ENCODE measurements at places on chromosomes 1 and 21.
A peak's percentile ranks its signal among the peaks of the same experiment; 100 is the strongest.

DNA sequence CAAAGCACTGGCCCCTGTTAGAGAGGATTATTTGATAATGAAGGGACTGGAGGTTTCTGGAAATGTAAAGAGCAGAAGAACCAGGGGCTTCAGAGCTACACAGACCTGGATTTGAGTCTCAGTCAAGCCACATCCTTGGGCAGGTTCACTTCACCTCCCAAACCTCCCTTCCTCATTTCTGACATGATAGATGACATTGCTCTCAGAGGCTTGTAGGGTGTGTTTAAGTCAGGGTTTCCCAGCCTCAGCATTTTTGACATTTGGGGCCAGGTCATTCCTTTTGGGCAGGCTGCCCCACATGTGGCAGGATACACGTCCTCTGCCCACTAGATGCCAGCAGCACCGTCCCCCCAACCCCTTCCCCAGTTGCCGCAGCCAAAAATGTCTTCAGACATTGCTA lies 474.6 kb downstream of the MATN1 start:
- no peak for DNase-seq

- no peak for DNase-seq
These were observed 13.1 kb upstream of the L1TD1 start for GRCh38 chr1:62181532-62181931.

DNA sequence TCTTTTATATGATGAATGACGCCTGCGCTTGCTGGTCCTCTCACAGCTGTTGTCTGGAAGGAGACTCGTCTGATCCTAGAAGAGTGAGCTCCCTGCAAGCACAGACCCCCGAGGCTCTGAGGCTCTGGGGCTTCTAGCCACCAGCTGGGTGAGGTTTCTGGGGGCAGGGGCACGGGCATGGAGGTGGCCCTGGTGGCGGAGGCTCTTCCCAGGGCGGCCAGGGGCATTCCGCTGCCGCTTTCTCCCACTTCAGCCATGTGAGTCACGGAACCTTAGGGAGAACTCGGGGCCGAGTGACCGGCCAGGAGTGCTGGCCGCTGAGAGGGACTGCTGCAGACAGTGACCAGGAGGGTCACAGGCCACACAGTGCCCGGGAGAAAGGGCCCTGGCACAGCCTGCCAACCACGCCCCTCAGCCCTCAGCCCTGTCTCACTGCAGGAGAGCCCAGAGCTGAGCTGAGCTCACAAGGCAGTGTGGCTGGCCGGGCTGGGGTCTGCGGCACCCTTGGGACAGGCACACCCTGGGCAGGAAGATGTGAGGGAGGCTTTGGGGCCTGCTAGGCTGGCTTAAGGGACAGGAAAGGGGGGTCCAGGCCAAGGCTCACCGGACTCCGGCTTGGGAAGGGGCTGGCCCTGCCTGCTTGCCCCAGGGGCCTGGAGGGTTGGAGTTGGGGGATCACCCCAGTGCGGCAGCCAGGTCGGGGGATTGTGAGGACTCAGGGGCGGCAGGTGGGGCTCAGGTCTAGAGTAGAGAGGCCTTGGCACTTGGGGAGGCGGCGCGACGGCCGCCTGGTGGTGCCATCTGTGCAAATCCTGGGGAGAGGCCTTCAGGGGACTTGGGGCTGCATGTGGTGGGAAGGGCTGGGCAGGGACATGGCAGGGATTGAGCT lies 35.7 kb downstream of the MORN1 start:
- no peak for DNase-seq

GRCh38 chr1:227325156-227325555 lies 6.9 kb upstream of the CDC42BPA start:
- no peak for DNase-seq

- DNase-seq: no peak
These were observed 92.9 kb downstream of the SLC45A1 start for GRCh38 chr1:8410791-8411190.

- DNase-seq: no peak
These were observed 71.0 kb downstream of the NENF start for GRCh38 chr1:212503714-212504113.

DNA sequence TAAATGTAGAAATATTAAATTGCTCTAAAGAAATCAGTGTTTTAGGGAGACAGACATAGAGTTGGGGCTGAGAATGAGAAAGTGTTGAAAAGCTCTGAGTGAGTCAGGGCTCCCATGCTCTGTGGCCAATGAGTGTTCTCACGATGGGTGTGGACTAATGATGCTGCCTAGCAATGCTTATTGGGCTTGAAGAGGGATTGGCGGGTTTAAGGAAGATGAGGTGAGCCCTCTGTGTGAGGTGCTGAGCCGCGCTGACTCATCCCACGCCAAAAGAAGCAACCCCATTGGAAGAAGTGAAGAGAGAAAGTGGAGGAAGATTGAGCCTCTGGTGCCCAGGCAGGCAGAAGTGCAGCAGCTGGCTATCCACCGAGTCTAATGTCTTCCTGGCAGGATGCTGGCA lies 65.1 kb upstream of the DPT start:
- DNase-seq: no peak

GRCh38 chr1:1059494-1060280 lies 14.4 kb downstream of the RNF223 start:
- DNase-seq: peak; percentile 85

GRCh38 chr1:223771814-223772770 lies 59.8 kb downstream of the CAPN2 start:
- no peak for DNase-seq

- no peak for DNase-seq
These were observed 136.4 kb downstream of the AKT3 start for GRCh38 chr1:243713470-243714186.

GRCh38 chr1:157006676-157007075 lies 38.9 kb downstream of the ARHGEF11 start:
- DNase-seq: no peak

DNA sequence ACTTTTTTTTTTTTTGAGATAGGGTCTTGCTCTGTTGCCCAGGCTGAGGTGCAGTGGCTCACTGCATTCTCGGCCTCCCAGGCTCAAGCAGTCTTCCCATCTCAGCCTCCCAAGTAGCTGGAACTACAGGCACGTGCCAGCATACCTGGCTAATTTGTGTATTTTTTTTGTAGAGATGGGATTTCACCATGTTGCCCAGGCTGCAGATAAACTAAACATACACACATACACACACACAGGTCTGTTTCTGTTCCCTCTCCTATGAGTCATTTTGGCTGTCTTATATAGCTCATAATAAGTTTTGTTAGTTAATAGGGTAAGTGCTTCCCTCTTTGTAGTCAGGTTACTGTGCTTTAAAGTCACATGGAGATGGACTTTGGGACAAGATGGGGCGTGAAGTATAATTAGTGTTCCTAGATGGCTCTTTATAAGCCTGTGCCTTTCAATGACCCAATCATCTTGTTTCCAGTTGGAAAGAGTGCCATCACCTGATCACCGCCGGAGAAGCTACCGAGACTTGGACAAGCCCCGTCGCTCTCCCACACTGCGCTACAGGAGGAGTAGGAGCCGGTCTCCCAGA lies 9.1 kb downstream of the PRPF38A start:
- DNase-seq: no peak

- DNase-seq: no peak
These were observed 41.0 kb upstream of the RGS2 start for GRCh38 chr1:192767798-192768197.

DNA sequence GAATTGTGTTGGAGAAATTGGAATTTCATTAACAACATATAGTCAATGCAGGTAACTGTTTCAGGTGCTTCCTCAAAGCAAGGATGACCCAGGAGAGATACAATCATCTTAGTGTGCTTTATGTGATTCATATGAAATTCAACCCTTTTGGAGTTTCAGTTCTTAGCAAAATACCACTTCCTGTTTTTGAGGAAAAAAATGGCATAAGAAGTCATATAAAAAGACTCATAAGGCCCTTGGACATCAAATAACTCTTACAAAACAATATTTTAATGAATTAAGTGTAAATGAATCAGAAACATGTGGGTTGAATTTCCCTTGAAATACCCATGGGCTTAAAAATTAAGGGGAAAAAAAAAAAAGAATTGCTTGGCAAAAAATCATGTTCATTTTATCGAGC lies 926.6 kb downstream of the LTN1 start:
- no peak for DNase-seq

DNA sequence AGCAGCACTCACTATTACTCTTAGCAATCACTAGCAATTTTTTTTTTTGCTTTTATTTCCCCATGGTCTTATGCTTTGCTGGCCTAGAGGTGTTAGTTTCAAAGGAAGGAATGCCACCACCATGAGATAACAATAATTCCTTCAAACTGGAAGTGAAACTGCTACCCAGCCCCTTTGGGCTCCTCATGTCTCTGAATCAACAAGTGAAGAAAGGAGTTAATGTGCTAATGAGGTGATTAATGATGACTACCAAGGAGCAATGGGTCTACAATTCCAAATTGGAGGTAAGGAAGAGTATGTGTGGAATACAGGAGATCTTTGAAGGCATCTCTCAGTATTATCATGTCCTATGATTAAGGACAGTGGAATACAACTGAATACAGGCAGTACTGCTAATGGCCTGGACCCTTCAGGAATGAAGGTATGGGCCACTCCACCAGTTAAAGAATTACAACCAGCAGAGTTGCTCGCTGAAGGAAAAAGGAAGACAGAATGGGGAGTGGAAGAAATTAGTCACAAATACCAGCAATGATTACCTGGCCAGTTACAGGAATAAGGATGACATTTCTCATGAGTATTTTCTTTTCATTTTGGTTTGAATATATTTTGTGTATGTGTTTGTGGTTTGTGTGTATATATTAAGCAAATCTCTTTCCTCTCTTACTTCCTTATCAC lies 652.9 kb downstream of the ADGRL2 start:
- no peak for DNase-seq

DNA sequence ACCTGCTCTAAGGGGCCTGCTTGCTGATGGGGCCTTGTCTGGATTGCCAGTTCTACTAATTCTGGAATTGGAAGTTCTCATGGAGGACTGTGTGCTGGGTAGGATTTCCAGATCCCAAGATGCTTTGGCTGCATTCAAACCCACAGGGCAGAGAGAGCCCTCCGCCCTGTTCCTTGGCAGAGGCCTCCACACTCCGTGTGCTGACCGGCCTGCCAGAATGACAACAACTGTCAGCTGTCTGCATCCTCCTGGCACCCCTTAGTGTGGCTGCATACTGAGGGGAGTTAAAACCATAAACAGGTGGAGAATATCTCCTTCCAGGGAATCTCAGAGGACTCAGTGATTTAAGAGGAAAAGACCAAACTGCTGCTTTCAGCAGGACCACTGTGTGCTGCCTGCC lies 60.7 kb downstream of the ADARB1 start:
- DNase-seq: no peak

GRCh38 chr1:115067161-115067859 lies 22.0 kb downstream of the TSPAN2 start:
- no peak for DNase-seq

GRCh38 chr1:43451157-43451591 lies 2.6 kb downstream of the HYI start:
- DNase-seq: no peak

GRCh38 chr1:204461331-204462228 lies 33.0 kb downstream of the PIK3C2B start:
- DNase-seq: peak; percentile 28

DNA sequence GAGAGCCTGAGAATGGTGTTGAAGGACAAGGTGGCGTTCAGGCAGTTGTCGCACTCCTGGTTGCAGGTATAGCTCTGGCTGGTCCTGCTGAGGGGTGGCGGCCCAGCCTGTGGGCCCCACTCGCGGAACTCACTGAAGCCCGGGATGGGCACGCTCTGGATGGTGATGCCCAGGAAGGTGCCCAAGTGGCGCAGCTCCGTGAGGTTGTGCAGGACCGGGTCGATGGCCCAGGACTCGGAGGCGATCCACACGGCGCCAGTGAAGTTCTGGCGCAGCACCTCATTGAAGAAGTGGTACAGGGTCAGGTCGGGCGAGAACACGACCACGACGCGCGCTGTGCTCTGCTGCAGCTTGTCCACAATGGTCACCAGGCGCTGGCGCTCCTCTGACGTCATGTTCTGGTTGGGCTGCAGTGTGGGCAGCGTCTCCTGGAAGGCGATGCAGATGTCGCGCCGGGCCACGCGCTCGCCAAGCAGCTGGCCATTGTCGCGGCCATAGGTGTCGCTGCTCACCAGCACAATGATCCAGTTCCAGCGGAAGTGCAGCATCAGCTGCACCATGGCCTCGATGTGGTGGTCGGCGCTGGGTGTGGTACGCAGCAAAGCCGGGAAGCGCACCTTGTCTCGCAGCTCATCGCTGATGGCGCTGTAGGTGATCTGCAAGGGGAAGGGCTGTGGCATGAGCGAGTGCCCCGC lies 5.0 kb downstream of the TAS1R2 start:
- no peak for DNase-seq

GRCh38 chr1:216793303-216793702 lies 70.1 kb upstream of the ESRRG start:
- no peak for DNase-seq

GRCh38 chr1:47776667-47777131 lies 220.5 kb downstream of the TRABD2B start:
- no peak for DNase-seq

DNA sequence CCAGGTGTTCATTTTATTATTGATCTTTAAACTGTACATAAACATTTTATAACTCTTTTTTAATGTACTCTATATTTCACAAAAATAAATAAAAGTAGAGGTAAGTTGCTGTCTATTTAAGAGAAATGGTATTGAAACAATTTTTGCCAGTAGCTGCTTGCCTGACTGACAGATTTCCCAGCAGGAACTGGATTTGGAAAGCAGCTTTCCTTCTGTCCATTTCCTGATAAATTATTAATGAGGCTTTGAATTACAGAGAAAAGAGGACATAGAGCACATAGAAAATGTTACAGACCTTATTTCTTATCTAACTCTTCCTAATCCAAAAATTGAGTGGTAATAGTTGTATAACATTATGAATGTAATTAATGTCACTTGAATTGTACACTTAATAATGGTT lies 79.7 kb upstream of the BCL10 start:
- DNase-seq: no peak

DNA sequence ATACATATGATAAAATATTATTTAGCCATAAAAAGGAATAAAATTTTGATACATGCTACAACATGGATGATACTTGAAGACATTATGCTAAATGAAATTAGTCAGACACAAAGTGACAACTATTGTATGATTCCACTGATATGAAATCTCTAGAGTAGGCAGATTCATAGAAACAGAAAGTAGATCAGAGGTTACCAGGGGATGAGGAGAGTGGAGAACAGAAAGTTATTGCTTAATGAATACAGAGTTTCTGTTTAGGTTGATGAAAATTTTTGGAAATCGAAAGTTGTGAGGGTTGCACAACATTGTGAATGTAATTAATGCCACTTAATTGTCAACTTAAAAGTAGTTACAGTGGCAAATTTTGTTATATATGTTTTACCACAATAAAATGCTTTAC lies 315.7 kb upstream of the USP25 start:
- no peak for DNase-seq

- no peak for DNase-seq
These were observed 67.5 kb upstream of the CLDN14 start for GRCh38 chr21:36547464-36547863.

- no peak for DNase-seq
These were observed 616.8 kb downstream of the RWDD3 start for GRCh38 chr1:95850763-95851162.
